ENCODE measurements at places on chromosomes 7 and 10. TPM values are rescaled to one million over a fixed set of nuclear protein-coding genes. Genes with fewer than 3 reads are reported as not detected.

GSDME gene
- total RNA-seq, result 51.0 TPM

FZD8 gene
- total RNA-seq, result 55.9 TPM

TUBAL3 gene
- not detected for total RNA-seq

CLIP2 gene
- 29.3 TPM for total RNA-seq

CRCP gene
- total RNA-seq, result 24.7 TPM

OPN1SW gene
- total RNA-seq, result not detected

PAPOLB gene
- not detected for total RNA-seq

MCM10 gene
- 49.7 TPM for total RNA-seq

ANKMY2 gene
- total RNA-seq, result 17.8 TPM
